ENCODE measurements at places on chromosomes 12 and 14.

- DNase-seq = no peak
Measured at GRCh38 chr14:38199739-38200138, 8.0 kb upstream of the SSTR1 start.

- no peak for DNase-seq
Measured at GRCh38 chr12:75938189-75938588, 93.4 kb downstream of the PHLDA1 start.

DNA sequence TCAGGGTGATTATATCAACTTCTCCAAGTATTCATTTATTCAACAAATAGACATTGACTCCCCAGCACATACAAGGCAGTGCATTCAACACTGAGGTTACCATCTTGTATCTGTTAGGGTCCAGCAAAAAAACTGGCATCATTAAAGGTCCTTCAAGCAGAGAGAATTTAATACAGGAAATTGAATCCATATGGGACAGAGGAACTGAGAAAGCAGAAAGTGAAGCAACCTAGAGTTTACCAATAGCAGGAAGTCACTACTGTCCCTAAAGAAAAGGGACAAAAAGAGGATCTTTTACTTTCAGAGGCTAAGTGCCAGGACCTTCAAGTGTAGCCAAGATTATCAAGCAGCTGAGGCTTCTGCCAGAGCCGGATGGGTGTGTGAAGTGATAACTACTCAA, 237.8 kb upstream of the TBX3 start:
- no peak for DNase-seq

- no peak for DNase-seq
Measured at GRCh38 chr14:30874999-30875787, 834 bp downstream of the COCH start.

DNA sequence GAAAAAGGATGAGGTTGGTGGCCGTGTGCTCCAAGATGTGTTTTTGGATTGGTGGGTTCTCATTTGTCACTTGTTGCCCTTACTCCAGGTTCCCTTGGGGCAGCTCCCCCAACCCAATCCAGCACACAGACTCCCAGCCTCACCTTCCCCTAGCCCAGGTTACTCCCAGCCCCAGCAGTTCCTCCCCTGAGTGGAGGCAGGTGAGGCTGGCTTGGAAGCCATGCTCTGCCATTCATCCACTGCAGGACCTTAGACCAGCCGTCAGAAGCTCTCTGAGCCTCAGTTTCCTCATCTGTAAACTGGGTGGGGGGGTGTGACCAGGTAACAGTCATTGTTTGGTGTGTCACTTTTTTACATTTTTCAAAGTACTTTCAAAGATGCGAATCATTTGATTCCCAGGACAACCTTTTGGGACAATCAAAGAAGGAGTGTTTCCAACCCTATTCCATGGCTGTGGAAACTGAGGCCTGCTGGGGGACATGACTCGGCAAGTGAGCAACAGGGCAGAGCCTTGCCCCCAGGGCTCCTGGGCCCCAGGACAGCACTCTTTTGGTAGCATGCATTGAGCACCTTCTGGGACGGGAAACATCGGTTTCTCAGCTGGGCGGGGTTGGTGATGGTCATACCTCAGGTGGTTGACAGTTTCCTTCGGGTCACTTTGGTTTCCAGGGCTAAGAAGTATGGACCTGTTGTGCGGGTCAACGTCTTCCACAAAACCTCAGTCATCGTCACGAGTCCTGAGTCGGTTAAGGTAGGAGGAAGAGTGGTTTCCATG, 7.2 kb downstream of the CYP46A1 start:
- no peak for DNase-seq

DNA sequence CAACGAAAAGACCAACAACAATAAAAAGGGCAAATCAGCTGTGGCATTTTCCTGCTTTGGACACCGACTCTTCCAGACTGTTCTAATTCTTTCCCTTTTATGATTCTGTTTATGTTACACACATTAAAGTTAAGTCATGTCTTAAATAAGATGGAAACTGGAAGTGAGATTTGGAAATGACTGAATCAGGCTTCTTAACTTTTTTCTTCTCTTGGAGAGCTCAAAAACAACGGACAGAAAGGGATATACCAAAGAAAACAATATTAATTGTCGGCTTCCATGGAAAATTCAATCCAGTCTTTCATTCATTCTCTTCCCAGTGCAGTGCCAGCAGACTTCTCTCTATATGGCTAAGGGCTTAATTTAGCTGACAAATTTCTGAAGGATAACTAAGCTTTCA, 214.9 kb upstream of the DDHD1 start:
- DNase-seq = no peak

Measured in bone marrow (tissue), 2 donors.